ENCODE measurements at places on chromosomes 6 and 20.

- no peak for DNase-seq
These were observed 26.4 kb upstream of the FAM83C start for GRCh38 chr20:35318502-35319157.

DNA sequence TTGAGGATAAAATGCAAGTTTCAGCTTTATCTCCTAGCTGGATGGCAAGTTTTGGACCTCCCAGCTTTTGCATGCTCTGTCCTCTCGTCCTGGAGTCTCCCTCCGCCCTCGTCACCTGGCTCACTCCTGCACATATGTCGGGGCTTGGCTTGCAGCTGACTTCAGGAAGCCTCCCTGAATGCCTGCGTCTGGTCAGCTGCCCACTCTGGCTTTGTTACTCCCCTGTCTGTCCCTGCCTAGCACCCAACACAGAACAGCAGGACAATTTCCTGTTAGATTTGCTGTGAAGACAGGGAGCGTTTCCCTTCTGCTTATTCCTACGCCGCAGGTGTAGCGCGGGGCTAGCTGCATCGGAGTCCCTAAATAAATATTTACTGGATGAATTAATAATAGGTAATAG is 5.4 kb downstream of the JPH2 start:
- no peak for DNase-seq

GRCh38 chr6:170292407-170293158 is 1.7 kb upstream of the DLL1 start:
- DNase-seq = no peak

DNA sequence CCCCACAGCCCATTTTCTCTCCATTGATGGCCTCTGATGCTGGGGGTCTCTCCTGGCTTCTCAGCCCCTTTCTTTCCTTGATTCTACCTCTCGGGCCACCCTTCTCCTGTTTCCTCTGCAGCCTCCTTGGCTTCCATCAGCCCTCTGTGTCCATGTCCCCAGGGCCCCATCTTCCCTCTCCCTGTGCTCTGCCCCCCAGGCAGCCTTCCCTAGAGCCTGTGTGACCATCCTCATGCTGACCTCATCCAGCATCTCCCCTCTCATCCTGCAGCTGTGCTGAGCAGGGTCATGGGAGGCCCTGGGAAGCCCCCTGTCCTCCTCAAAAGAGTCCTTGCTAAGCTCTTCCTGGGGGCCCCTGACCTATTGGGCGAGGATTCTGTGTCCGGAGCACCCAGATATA is 73.4 kb upstream of the NNAT start:
- no peak for DNase-seq

DNA sequence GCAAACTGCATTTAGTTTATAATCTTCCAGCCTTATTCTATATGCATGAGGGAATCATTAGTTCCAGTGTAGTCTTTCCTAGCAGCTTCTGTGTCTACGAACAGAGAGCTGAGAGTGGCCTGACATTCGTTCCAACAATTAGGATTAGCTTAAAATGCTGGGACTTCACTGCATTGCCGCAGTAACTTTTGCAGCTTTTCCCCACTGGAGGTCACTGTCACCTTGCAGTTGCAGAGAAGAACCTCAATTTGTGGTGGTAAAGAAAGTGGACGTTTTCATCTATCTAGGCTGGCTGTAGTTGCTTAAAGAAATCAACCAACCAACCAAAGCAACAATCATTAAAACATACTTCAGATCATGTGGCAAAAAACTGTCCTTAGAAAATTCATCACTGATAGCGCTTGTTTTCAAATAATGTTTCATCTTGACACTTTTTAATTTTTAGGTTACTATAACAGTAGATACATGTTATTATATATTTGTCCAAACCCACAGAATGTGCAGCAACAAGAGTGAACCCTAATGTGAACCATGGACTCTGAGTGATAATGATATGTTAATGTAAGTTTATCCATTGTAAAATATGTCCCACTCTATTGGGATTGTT is 12.2 kb downstream of the MYLK4 start:
- DNase-seq = peak; percentile 60

GRCh38 chr6:46217671-46218131 is 46.9 kb upstream of the ENPP5 start:
- no peak for DNase-seq

GRCh38 chr6:154800338-154800737 is 67.1 kb downstream of the SCAF8 start:
- DNase-seq = no peak

DNA sequence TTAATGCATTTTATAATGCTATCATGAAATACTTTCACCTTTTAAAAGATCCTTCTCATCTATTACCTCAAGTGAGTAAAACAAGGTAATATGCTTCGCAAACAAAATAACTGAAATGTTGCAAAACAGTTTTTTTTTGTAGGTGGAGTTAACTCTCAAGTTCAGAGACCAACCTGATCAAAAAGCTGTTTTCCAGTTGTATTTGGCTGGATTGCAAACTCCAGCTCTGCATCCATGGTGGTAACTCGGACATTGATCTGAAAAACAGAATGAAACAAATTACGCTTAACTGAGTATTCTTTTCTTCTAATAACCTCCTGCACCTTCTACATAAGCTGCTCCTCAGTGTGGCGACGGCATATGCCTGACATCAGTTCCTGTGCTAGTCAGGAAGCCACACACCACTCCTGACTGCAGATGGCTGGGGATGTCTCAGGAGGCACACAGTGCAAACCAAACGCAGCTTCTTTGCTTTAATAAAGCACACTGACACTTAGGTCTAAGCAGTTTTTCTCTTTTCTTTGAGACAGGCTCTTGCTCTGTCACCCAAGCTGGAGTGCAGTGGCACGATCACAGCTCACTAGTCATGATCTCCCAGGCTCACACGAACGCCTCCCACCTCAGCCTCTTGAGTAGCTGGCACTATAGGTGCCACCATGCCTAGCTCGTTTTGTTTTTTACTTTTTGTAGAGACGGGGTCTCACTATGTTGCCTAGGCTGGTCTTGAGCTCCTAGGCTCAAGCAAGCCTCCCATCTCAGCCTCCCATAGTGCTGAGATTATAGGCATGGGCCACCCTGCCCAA is 29.9 kb downstream of the EZR start:
- no peak for DNase-seq

GRCh38 chr6:143362192-143362558 is 88.3 kb downstream of the ADAT2 start:
- no peak for DNase-seq

DNA sequence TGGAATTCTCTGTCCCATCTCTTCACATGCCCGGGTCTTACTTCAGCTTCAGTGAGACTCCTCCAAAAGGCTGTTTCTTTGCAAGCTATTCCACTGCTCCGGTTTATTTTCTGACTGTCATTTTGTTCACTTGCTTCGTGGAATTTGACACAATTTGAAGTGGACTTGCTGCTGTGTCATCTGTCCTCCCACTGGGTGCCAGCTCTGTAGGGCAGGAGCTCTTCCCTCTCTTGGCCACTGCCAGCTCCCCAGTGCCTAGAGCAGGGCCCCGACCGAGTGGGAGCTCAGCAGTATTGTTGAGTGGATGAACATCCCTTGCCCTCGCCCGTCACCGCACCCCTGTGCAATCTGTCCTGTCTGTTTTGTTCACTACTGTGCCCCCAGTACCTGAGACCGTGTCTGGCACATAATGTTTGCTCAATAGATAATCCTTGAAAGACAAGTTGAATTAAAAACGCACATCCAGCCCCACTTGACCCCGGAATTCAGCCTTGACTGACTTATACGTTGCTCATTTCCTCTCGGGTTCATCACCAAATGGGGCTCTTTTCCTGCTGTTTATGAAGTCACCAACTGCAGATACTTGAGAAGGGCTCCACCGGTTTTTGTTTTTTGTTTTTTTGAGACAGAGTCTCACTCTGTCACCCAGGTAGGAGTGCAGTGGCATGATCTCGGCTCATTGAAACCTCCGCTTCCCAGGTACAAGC is 170.3 kb upstream of the KCNG1 start:
- DNase-seq = no peak

- DNase-seq = no peak
These were observed 599.4 kb upstream of the CITED2 start for GRCh38 chr6:139973669-139974344.

All from BE2C (cell line).